Smooth muscle cell of the pulmonary artery (primary cell): ENCODE measurements at places on chromosomes 7 and 10. TPM values are rescaled to one million over a fixed set of nuclear protein-coding genes. Genes with fewer than 3 reads are reported as not detected.

ANKRD61 gene
- total RNA-seq: 0.13 TPM in 1 of 2 replicates, not detected in the other

NPY4R gene
- 0.07 and 0.10 TPM in 2 replicates for total RNA-seq

THSD7A gene
- 0.13 and 0.17 TPM in 2 replicates for total RNA-seq

SLC26A3 gene
- not detected in 2 replicates for total RNA-seq

ANKRD26 gene
- 6.8 and 7.2 TPM in 2 replicates for total RNA-seq
